ENCODE measurements at places on chromosomes 4 and X.

DNA sequence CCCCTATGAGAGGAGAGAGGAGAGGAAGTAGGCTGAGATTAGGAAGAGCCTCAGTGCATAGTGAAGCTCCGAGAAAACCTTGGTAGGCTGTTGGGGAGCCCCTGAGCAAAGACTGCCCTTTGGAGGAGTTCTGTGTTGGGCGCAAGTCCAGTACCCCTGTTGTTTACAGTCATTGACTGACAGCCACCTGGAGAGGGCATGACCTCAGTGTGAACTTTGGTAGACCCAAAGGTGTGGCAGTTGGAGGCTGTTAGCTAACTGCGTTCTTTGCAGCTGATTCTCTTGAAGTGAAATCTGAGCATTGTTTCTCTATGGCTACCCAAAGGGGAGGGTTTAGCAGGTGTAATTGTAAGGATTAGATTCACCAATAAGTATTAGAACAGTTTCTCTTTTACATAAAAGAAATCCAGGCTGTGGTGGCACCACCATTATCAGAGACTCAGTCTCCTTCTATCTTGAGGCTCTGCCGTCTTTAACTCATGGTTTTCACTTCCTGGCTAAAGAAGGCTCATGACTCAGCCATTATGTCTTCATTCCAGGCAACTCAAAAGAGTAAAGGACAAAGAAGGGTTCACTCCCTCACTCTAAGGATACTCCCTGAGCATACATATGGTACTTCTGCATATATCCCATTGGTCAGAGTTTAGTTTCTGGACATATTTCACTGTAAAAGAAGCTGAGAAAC lies 33.4 kb downstream of the ANXA3 start:
- DNase-seq: no peak

DNA sequence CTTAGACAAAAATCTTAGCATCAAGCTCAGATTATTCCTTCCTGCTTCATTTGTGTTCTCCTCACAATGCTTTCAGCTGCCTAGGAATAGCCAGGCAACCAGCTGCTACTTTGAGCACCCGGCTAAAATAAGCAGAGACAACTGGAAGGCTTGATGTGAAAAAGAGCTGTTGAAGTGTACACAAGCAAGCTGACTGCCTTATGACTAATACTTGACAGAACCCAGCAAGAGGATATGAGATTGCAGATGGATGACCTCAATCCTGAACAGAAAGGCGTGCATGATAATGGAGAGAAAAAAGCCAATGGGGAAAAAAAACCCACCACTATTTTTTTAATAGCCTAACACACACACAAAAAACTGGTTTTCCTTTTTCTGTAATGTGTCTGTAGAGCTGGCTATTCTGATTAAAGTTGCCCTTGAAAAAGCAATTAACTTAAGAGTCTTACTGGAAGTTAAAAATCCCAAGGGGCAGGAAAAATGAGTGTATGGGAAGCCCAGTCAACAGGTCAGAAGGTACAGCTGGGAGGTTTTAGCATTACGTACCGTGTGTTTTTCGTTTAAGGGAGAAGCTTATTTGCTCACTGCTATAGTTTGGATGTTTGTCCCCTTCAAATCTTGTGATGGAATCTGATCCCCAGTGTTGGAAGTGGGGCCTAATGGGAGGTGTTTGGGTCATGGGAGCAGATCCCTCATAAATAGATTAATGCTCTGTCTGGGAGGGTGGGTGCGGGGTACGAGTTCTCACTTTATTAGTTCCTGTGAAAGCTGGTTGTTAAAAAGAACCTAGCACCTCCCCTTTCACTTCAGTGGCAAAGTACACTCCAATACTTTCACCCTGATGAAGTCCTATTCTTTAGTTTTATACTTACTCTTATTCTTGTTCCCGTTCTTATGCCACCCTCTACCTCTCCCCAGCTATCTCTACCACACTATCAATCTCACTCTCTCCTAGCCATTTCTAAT lies 37.1 kb upstream of the HERC6 start:
- no peak for DNase-seq

GRCh38 chrX:41320393-41320792 lies 13.6 kb upstream of the DDX3X start:
- DNase-seq: no peak

DNA sequence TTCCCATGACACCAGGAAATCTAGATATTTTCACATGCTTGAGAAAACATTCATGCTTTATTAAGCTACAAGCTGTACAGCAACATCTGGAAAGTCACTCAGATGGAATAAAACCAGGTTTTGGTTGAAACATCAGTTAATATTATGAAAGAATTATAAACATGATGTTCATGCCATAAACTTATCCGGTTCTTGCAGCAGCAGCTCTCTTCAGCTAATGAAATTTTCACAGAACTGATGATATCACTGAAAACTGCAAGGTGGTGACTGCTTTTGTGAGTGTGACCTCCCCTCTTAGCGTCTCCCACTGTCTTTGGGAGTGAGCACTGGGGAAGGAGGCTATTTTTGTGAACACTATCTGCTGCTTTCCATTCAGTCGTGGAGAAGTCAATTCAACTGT lies 56.9 kb downstream of the ARHGAP10 start:
- DNase-seq: no peak

- no peak for DNase-seq
Observed at GRCh38 chr4:38943343-38943742, 75.7 kb downstream of the FAM114A1 start.

DNA sequence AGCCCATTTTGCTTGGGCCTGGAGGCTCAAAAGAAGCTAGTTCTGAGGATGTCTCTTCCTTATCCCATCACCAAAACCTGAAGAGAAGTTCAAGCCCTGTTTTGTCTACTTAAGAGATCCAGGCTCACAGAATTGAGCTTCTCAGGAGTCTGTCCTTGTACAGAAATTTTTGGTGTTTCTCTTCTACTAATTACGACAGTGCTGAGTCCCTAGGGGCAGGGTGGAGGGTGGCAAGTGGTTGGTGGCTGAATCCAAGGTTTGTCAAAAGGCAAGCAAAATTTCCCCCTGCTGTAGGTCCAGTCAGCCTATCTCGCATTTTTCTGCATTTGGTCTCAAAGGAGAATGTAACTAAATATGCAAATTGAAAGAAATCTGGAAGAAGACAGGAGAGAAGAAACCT lies 377.9 kb downstream of the SMARCA1 start:
- no peak for DNase-seq

DNA sequence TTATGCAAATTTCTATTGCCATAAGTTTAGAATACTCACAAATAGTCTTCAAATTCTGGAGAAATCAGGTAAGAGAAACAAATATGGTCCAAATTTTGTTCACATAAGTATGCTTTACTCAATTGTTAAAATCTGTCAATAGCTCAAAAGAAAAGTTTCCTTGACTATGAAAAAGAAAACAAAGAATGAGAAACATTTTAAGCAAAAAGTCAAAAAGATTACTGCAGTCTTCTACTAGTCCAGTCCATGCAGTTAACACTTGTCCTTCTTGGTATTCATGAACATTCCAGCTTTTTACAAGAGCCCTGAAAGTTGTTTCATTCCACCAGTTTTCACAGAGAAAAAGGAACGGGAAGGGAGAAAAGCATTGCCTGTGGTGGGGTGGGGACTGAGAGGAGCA lies 54.7 kb upstream of the ZXDA start:
- DNase-seq: no peak

GRCh38 chrX:18537524-18537923 lies 112.1 kb downstream of the CDKL5 start:
- DNase-seq: no peak

- DNase-seq: no peak
Observed at GRCh38 chr4:176137631-176138030, 57.8 kb downstream of the SPATA4 start.

DNA sequence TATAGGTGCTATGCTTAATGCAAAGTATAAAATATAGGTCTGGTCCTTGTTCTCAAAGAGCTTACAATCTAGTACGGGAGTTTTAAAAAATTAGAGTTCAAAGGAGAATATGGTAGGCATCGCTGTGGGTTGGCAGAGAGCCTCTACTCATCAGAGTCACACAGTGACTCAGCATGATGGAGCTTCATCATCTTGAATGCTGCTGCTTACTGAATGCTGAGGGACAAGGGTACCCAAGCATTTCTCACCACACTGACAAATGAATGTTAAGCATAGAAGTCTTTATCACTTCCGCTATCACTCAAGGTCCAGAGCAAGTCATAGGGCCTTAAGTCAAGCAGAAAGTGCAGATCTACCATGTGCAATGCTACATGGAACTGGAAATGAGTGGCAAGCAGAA lies 268.6 kb upstream of the IGFBP7 start:
- no peak for DNase-seq

DNA sequence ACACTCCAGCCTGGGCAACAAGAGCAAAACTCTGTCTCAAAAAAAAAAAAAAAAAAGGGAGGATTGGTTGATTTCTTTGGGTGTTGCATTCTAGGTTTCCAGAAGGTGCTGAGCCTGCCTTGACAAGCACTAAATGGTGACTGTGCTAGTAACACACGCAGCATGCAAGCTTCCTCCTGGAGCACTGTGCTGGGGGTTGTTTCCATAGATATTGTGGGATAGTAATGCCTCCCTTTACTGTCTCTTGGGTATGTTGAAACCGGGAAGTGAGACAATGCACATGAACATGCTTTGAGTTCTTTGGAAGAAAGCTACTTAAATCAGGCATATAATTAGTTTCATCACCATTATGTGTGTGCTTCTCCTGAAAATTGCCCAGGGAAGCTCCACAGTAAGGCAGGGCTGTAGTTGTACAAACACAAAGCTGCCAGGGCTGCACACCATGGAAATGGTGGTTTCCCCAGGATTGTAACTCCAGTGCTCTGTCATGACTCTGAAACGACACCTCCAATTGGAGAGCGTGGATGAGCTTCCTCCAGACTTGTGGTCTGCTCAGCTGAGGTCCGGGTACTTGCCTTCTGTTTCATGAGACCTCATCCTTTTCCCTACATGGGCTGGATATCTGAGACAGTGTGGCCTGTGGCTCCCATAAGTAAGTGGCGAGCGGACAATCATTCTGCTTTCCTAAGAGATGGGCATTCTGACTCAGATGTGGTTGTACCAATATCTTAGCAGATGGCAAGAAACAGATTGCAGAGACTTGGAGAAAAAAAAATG lies 31.5 kb upstream of the STOX2 start:
- no peak for DNase-seq

- peak; percentile 4 for DNase-seq
Observed at GRCh38 chr4:28686618-28687017, 1826.0 kb downstream of the STIM2 start.

GRCh38 chrX:118346258-118347094 lies 570 bp downstream of the WDR44 start:
- DNase-seq: peak; percentile 47

DNA sequence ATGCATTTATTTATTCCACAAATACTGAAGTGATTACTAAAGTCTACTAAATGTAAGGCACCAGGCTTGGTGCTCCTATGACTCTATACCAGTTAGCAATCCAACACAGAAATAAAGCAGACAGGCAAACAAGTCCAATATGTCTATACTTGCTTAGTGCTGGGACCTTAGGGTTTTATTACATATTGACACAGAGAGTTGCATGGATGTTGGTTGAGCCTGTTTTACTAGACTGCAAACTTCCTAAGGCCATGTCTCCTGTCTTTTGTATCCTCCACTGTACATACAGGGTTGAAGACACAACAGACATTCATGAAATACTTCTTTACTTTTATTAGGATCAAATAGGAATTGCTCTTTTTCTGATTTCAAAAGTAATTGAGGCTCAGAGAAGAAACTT lies 69.0 kb downstream of the LNX1 start:
- DNase-seq: no peak

- DNase-seq: no peak
Observed at GRCh38 chr4:112213091-112213490, 18.5 kb upstream of the AP1AR start.

- DNase-seq: no peak
Observed at GRCh38 chrX:13721819-13722519, 12.5 kb downstream of the TRAPPC2 start.

DNA sequence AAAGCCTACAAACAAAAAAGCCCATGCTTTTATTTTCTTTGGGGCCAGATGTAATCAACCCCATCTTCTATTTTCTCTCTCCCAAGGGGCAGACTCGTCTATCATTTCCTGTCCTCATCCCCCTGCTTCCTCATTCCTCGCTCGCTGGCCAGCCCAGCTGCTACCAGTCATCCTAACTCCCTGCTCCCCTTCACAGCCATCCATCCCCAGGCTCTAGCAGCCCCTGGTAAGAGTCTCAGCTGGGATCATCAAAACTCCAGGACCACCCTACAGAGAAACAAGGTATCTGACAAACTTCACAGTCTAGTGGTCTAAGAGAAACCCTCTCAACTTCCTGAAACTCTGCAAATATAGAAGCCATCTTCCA lies 23.6 kb downstream of the SH3KBP1 start:
- DNase-seq: no peak

Measured in stimulated activated CD4-positive, alpha-beta T cell treated with anti-CD3 and anti-CD28 coated beads, Interleukin-1b, Interleukin-23, amount 100 ng/mL, for 48 hours (primary cell).